CD4-positive, alpha-beta memory T cell (primary cell): ENCODE measurements at places on chromosomes 16 and 17. TPM values are rescaled to one million over a fixed set of nuclear protein-coding genes. Genes with fewer than 3 reads are reported as not detected.

- H3K27me3 ChIP-seq: no peaks in the 10 kb centered on the region
- H3K36me3 ChIP-seq: no peaks in the 10 kb centered on the region
- DNase-seq: no peak
- no peak overlapping the region for H3K27ac ChIP-seq
Observed at GRCh38 chr16:77213542-77214106, 14.4 kb downstream of the SYCE1L start.

DNA sequence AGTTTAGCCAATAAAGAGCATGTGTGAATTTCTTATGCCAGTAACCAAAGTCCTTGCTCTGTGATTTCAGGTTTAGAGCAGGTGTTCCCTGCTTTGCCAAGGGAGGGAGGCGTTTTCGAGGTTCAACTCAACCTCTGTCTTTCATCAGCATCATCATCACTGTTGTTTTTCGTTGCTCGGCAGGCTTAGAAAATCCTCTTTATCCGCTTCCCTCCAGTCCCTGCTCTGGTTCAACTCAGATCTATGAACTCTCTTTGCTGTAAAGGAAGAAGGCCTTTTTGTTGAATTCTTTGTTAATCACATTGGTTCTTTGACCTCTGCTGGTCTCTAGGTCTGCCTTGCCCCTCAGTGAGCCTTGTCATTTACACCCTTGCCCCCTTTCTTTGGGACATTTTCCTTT, 243.9 kb upstream of the RBFOX1 start:
- no peak overlapping the region for H3K4me3 ChIP-seq
- no peaks in the 10 kb centered on the region for H3K36me3 ChIP-seq
- no peak for DNase-seq
- no peaks in the 10 kb centered on the region for H3K27me3 ChIP-seq
- H3K4me1 ChIP-seq: no peaks in the 10 kb centered on the region

DNA sequence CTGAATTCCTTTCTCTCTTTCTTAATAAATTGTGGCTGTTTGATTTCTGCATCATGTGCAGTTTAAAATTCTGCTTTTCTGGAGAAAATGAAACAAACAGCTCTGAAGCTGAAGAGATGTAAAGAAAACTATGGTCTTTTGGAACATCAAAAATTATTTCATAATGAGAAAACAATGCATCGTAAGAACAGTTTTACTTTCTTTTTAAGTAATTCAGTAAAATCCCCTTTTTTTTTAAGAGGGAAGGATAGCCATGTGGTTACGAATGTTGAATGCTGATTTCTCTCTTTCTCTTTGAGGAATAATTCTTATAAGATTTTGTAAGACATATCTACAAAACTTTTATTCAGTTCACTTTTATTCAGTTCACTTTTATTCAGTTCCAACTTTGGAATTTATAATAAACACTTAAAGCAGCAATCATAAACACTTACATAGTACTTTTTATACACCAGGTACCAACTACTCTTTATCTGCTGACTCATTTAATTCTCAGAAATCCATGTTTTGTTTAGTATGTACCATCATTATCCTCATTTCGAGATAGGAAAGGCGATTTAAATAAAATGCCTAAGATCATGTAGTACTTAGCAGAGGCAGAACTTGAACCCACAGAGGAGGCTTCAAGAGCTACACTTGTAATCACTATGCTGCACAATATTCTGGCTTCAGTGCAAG, 26.6 kb downstream of the CNTNAP4 start:
- H3K36me3 ChIP-seq: no peaks in the 10 kb centered on the region
- DNase-seq: no peak
- H3K4me1 ChIP-seq: no peaks in the 10 kb centered on the region
- H3K27me3 ChIP-seq: no peaks in the 10 kb centered on the region
- no peak overlapping the region for H3K4me3 ChIP-seq

DNA sequence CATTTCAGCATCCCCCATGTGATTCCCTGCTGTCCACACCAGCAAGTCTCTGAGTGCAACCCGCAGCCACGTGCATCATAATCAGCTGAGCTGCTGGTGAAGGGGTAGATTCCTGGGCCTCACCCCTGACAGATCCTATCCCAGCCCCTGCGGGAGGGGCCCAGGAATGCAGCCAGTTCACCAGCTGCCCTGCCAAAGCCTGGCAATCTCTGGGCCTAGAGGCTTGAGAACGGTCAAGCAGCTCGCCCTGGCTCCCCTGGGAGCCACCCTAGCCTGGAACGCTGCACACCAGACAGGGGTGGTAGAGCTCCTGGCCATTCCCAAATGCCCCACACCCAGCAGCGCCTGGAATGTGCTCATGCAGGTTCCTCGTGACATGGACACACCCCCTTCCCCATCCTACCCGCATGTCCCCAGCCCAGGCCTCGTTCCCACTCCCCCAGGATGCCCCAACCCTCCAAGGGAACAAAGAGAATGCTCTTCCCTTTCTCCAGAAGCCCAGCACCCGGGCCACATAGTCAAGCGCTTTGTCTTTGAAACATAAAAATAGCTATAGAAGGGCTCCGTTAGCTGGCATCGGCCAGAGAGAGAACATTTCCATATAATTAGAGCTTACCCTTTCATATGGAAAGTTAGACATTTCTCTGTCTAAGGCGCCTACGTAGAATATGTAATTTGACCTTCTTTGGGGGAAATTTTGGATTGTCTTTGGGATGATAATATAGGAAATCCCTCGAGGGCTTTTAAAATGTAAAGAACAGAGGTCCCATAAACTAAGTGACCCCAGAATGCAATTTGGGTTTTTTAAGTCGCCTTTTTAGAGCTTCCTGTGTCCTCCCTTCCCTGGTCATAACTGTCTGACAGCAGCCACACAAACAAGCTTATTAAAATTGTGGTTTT, 3.4 kb downstream of the CEP295NL start:
- H3K27me3 ChIP-seq: no peaks in the 10 kb centered on the region
- no peak for DNase-seq
- H3K4me1 ChIP-seq: peaks cover 8% of the 10 kb centered on the region
- H3K36me3 ChIP-seq: no peaks in the 10 kb centered on the region
- H3K27ac ChIP-seq: no peak overlapping the region
- H3K4me3 ChIP-seq: no peak overlapping the region

DNA sequence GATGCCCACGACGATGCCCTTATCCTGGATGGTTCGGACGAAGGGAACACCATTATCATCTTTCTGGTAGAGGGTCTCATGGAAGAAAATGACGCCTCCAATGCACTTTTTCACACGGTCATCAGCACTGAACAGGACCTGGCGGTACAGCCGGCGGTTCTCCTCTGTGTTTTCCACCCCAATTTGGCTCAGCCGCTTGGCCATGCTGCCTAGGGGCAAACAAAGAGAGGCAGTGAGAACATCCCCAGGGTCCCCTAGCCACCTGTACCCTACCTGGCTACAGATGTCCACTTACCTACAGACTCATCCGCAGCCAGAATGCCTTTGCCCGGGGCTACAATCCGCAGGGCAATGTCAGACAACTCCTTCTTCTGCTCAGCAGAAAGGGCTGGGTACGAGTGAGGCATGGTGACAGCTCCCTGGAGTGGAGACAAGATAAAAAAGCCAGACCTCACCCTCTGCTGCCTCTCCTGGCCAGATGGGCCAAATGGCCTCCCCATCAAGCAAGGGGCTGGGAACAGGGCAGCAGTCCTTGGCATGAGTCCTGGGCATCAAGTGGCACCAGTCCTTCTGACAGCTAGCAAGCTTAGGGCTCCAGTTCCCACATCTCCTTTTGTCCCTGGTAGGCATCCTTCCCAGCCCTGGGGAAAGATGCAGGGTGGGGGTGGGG, 1.4 kb downstream of the ALDOC start:
- H3K27ac ChIP-seq: no peak overlapping the region
- H3K4me1 ChIP-seq: peaks cover 43% of the 10 kb centered on the region
- DNase-seq: no peak
- no peak overlapping the region for H3K4me3 ChIP-seq

- H3K27me3 ChIP-seq: no peaks in the 10 kb centered on the region
- no peak for DNase-seq
- peak overlapping the region; percentile 49 for H3K4me3 ChIP-seq
Observed at GRCh38 chr17:7486181-7486580, 2.0 kb downstream of the POLR2A start.

GRCh38 chr17:2710803-2711607, 559 bp downstream of the CLUH start:
- H3K27ac ChIP-seq: peak overlapping the region; percentile 20
- peak overlapping the region; percentile 69 for H3K4me3 ChIP-seq
- H3K4me1 ChIP-seq: peaks cover 40% of the 10 kb centered on the region
- DNase-seq: no peak

TP53TG3F gene
- total RNA-seq: not detected
